Ovary (tissue), 10 donors: ENCODE measurements at places on chromosomes 7 and 10. TPM values are rescaled to one million over a fixed set of nuclear protein-coding genes. Genes with fewer than 3 reads are reported as not detected.

IRF5 gene
- total RNA-seq, result 2.4 TPM

ARHGAP12 gene
- 30.0 TPM for total RNA-seq

CCZ1 gene
- 70.4 TPM for total RNA-seq

CADPS2 gene
- total RNA-seq, result 16.8 TPM

PRKCQ gene
- 1.1 TPM for total RNA-seq

TMEM72 gene
- not detected for total RNA-seq

AKAP9 gene
- total RNA-seq, result 57.4 TPM

TAC1 gene
- 0.74 TPM for total RNA-seq

STOX1 gene
- 11.5 TPM for total RNA-seq

MUC3A gene
- total RNA-seq, result 0.36 TPM

KDM7A gene
- total RNA-seq, result 13.2 TPM

ELN gene
- total RNA-seq, result 34.9 TPM

IKZF1 gene
- total RNA-seq, result 7.5 TPM

ARMC10 gene
- total RNA-seq, result 54.0 TPM

ADAM22 gene
- total RNA-seq, result 9.3 TPM

GOT1 gene
- 18.2 TPM for total RNA-seq

PLEKHS1 gene
- 0.13 TPM for total RNA-seq

NEURL1 gene
- total RNA-seq, result 2.7 TPM

LRGUK gene
- total RNA-seq, result 0.56 TPM

DENND11 gene
- 15.7 TPM for total RNA-seq

CHST12 gene
- 10.4 TPM for total RNA-seq

RELN gene
- 2.7 TPM for total RNA-seq

CRHR2 gene
- 0.96 TPM for total RNA-seq

ITIH5 gene
- 4.8 TPM for total RNA-seq

SPDYE5 gene
- not detected for total RNA-seq

LIPM gene
- not detected for total RNA-seq

ZNF736 gene
- 21.0 TPM for total RNA-seq

AFAP1L2 gene
- 18.7 TPM for total RNA-seq

SLC16A9 gene
- 38.5 TPM for total RNA-seq

SMKR1 gene
- 0.48 TPM for total RNA-seq

GPNMB gene
- 75.5 TPM for total RNA-seq

TASOR2 gene
- 83.0 TPM for total RNA-seq

FEZF1 gene
- not detected for total RNA-seq

KLF14 gene
- not detected for total RNA-seq

AKR1D1 gene
- not detected for total RNA-seq

CALHM3 gene
- not detected for total RNA-seq

IFIT2 gene
- total RNA-seq, result 4.8 TPM

ASIC3 gene
- total RNA-seq, result 9.4 TPM

ARMC3 gene
- total RNA-seq, result 1.7 TPM

GPR15LG gene
- total RNA-seq, result 3.6 TPM

OR9A2 gene
- not detected for total RNA-seq

OPN4 gene
- total RNA-seq, result not detected

OGA gene
- total RNA-seq, result 106 TPM

ECHDC3 gene
- 15.2 TPM for total RNA-seq

LEP gene
- not detected for total RNA-seq

ZNF503 gene
- total RNA-seq, result 82.2 TPM

MMP21 gene
- total RNA-seq, result 0.11 TPM

PCLO gene
- total RNA-seq, result 0.93 TPM

MYH16 gene
- total RNA-seq, result not detected

PAPSS2 gene
- total RNA-seq, result 47.2 TPM

PRKG1 gene
- total RNA-seq, result 16.9 TPM

GPER1 gene
- 2.0 TPM for total RNA-seq

INMT gene
- 67.5 TPM for total RNA-seq
